ENCODE measurements at places on chromosomes 11 and 22. TPM values are rescaled to one million over a fixed set of nuclear protein-coding genes. Genes with fewer than 3 reads are reported as not detected.

- DNase-seq: no peak
Observed at GRCh38 chr11:27347359-27348339, 15.4 kb downstream of the CCDC34 start.

Gene ZNF215
- 4.3 TPM for polyA plus RNA-seq

- no peak for DNase-seq
Observed at GRCh38 chr11:42271306-42271705, 811.9 kb upstream of the LRRC4C start.

DNA sequence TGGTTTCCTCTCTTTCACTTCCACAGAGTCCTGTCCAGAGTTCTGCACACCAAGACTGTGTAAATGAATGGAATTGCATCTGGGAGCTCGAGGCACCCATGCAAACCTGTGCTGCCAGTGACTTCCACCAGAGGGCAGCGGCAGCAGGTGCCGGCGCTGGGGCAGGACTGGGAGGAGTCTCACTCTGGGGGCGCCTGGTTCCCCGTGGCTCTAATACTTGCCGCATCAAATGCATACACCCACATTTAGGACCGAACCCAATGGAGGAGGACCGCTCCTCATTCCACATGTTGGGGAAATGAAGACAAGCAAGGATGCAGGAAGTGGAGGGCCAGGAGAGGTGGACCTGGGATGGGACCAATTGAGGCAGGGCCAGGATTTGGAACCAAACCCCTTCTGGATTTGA, 1.1 kb upstream of the CD6 start:
- DNase-seq: no peak

Gene APOL1
- polyA plus RNA-seq: 1.7 TPM

Gene CARD10
- polyA plus RNA-seq: 14.6 TPM

DNA sequence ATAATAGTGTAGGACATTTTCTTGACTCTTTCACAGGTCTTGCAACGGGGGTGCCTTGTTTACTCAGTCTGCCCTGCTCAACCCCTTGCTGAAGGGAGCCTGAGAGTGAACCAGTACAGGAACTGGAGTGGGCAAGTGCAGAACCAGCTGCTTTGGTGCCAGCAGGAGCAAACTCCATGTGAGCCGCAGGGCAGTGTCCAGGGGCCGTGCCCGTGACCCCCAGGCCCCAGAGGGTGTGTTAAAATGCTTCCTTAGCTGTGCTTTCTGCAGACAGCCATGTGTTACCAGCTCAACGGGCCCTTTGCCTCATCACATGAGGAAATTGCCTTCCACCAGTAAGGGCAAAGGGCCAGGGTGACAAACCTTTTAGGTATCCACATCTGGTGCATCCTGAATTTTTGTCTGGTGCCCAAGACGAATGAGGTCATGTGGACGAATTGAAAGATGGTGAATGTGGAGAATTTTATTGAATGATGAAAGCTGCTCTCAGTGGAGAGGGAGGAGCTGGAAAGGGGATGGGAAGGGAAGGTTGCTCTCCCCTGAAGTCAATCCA, 53.6 kb upstream of the OR5D13 start:
- DNase-seq: no peak

All from spinal cord (tissue), 10 donors.